Stimulated activated CD4-positive, alpha-beta T cell treated with anti-CD3 and anti-CD28 coated beads, TNF-alpha, amount 100 ng/mL, for 1 hour (primary cell): ENCODE measurements at places on chromosomes 13 and 19.

GRCh38 chr19:8001651-8001994 lies 3.8 kb downstream of the ELAVL1 start:
- DNase-seq, result no peak

DNA sequence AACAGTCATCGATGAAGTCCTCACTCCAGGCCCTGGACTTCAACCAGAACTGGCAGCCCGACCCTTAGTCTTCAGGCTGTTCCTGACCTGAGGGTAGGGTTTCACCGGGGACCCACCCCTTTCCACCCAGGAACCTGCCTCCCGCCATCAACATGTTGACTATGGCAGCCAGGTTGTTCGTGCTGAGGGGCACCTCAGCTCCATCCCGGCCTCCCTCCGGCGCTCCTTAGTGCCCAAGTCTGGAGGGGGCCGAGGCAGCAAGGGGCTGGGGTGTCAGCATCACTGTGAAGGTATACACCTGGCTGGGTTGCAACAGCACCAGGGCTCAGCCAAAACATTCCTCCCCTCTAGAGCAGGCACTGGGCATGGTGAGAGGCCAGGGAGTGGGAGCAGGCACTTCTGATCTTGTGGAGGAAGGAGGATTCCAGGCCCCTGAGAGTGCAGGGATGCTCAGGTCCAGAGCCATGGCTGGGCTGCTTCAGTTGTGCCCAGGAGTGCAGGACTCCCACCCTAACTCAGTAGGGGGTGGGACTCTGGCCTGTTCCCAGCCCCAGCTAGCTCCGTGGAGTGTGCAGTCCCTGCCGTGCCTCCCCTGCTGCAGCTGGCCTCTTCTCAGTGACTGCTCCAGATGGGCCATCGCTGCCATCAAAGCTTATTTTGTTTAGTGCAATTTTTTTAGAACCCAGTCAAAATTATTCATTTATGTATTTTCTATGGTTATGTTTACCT lies 1445.9 kb downstream of the PCDH9 start:
- DNase-seq, result no peak

GRCh38 chr19:2969104-2969504 lies 8.3 kb upstream of the TLE6 start:
- DNase-seq, result no peak

DNA sequence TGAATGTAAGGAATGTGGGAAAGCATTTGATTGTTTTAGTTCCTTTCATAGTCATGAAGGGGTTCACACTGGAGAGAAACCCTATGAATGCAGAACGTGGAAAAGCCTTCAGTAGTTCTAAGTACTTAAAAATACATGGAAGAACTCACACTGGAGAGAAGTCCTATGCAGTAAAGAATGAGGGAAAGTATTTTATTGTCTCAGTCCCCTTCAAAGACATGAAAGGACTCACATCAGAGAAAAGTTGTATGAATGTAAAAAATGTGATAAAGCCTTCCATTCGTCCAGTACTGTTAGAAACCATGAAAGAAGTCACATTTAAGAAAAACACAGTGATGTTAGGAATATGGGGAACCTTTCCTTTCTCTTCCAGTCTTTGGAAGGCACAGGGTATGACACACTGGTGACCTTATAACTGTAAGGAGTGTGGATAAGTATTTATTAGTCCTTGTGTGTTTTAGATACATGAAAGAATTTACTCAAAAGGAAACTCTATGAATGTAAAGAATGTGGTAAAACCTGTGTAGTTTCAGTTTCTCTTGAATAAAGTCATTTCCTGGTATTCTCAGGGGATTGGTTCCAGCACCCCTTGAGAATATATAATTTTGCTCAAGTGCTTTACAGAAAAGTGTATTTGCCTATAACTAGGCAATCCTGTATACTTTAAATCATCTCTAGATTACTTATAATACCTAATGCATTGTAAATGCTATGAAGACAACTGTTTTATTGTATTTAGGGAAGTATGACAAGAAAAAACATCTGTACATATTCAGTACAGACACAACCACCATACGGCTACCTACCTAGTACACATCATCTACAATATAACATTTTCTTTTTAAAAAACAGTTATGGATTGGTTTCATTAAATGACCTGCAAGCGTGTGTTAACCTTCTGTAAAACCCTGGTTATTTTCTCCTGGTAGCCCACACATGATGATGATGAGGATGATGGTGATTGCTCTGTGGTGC lies 52.8 kb downstream of the ZNF823 start:
- DNase-seq, result no peak

DNA sequence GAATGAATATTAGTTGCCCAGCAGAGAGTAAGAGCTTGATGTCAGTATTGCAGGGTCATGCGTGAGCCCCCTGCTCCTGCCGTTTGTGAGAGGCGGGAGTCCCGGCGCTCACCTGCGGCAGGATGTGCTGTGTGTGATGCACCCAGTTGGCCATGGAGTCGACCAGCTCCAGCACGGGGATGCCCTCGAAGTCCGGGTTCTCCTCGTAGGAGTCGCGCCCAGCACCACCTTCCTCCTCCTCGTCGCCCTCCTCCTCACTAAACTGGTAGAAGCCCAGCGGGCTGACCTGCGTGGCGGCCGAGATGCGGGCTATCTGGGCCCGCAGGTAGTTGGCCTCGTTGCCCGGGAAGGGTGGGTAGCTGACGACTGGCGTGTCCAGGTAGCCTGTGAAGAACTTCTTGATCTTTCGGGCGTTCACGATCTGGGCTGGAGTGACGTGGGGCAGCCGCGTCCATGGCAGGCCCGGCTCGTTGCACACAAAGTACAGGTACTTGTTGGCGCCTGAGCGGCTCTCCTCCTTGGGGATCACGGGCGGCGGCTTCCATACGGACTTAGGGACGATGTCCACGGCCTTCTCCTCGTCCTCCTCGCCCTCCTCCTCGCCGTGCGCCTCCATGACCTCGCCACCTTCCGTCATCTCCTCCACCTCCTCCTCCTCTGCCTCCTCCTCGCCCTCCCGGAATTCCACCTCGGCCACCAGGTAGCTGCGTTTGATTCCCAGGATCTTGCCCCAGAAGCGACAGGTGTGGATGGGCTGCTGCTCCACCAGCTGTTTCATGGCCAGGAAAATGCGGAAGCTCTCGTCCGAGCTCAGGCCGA lies 10.8 kb downstream of the RSPH6A start:
- DNase-seq, result no peak

- DNase-seq, result no peak
Observed at GRCh38 chr19:38265213-38265861, 964 bp downstream of the SPINT2 start.

- DNase-seq, result no peak
Observed at GRCh38 chr19:28026636-28027035, 1186.3 kb downstream of the UQCRFS1 start.

DNA sequence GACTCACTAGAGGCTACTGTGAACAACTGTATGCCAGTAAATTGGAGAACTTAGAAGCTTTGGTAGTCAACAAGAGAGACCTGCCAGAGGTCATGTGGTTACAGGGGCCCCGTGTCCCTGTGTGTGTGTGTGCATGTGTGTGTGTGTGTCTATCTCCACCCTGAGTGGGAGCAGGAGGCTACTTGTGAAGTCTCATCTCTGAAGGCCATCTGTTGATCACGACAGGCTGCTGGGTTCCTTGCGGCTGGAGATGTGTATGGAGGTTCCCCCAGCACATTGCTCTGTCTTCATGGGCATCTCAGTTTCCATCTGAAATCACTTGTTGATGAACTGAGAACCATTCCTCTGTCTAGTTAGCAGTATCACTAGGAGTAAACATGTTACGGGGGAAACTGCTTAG lies 58.2 kb upstream of the TEX29 start:
- no peak for DNase-seq

DNA sequence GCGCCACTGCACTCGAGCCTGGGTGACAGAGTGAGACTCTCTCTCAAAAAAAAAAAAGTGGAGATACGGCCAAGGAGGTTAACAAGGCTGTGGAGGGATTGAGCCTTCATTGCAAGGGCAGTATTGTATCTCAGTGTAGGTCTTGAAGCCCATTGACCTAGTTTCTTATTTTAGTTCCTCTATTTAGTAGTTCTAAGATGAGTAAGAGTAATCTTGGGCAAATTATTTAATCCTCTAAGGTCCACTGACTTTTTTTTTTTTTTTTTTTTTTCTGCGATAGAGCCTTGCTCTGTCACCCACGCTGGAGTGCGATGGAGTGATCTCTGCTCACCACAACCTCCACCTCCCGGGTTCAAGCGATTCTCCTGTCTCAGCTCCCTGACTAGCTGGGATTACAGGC lies 14.3 kb upstream of the ILF3 start:
- DNase-seq, result no peak

DNA sequence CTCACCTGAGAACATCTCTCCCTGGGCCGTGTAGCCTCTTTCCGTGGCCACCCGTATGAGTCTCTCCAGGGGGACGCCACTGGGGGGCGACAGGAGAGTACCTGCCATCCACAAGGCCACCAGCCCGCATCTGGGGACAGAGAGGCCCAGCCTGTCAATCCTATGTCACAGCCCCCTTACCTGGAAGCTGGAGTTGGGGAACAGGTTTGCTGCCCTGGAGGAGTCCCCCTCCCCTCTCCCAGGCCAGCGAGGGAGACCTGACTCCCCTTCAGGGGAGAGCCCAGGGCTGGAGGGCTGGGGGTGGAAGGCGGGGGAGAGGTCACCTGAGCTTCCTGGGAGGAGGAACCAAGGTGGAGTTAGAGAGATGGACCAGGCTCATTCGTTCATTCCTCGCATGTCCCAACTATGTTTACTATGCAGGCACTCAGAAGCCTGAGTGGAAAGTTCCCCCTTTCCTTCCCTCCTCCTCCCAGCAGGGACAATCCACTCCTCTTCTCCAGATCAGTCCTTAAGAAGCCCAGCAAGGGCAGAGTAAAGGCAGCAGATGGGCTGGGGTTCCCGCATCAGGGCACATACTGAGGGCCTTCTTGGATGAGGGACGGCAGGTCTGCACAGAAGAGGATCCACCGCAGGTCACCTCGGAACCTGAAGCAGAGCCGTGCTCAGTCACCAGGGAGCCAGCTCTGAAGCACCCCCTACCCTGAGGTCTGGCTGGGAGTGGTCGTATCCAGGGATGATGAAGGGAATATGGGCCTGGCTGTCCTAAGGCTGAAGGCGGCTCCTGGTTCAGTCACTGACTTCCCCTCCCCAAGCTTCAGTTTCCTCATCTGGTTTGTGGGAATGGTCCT lies 5.5 kb downstream of the ACTMAP start:
- no peak for DNase-seq

- DNase-seq, result no peak
Observed at GRCh38 chr13:70253834-70254233, 145.6 kb upstream of the KLHL1 start.

- DNase-seq, result no peak
Observed at GRCh38 chr13:59700281-59700680, 463.4 kb downstream of the DIAPH3 start.

- DNase-seq, result no peak
Observed at GRCh38 chr19:34808566-34808965, 35.6 kb upstream of the ZNF599 start.

DNA sequence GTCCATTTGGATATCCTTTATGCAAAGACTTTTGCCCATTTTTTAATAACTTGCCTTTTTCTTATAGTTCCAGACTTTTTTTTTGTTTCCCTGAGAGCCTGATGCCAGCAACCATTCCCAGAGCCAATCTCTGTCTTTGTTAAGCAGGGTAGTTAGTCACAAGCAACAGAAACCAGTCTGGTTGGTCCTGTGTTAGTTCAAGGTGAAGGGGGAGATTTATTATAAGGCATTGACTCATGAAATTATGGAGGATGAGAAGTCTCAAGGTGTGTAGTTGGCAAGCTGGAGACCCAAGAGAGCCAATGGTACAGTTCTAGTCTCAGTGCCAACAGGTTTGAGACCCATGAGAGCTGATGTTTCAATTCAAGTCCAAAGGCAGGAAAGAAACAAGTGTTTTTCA lies 33.0 kb downstream of the GPR12 start:
- DNase-seq, result no peak

DNA sequence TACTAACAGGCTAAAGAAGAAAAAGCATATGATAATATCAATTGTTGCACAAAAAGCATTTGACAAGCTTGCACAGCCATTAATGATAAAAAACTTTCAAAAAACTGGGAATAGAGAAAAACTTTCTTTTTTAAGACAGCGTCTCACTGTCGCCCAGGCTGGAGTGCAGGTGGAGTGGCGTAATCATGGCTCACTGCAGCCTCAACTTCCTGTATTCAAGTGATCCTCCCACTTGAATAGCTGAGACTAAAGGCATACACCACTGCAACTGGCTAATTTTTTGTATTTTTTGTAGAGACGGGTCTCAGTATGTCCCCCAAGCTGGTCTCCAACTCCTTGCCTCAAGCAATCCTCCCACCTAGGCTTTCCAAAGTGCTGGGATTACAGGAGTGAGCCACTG lies 382.8 kb downstream of the TSHZ3 start:
- no peak for DNase-seq
